A172 (cell line): ENCODE measurements at places on chromosomes 2 and 18. TPM values are rescaled to one million over a fixed set of nuclear protein-coding genes. Genes with fewer than 3 reads are reported as not detected.
A peak's percentile ranks its signal among the peaks of the same experiment; 100 is the strongest.

DNA sequence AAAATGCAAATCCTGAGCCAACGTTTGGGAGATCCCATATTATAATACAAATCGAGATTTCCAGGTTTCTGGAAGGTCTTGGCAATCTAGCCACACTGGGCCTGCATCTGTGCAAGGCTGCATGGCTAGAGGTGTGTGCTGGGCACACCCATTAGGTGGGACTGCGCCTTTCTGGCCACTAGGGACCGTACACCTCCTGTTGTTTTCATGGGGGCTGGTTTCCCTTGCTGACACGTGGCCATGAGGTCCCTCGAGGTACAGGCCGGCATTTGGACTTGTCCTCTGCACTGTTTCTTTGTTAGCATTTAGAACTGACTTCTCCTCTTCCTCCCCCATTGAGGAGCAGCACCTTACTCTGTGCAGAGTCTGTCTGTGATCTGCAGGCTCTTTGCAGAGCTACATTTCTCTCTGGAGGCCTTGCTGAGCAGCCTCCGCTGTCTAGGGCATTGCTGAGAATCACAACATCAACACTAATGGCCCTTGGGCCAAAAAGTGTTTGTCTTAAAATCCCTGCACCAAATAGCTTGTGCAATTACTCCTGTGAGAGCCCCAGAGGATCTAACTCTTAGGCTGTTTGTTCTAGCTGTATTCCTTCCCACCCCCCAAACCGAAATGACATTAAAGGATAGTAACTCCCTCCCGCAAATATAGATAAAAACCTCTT, 131.2 kb downstream of the NEDD4L start:
- no peak for DNase-seq

GRCh38 chr2:7906431-7906830, 775.4 kb upstream of the ID2 start:
- DNase-seq: no peak

- no peak for DNase-seq
Measured at GRCh38 chr2:105361102-105361889, 24.0 kb downstream of the C2orf49 start.

DNA sequence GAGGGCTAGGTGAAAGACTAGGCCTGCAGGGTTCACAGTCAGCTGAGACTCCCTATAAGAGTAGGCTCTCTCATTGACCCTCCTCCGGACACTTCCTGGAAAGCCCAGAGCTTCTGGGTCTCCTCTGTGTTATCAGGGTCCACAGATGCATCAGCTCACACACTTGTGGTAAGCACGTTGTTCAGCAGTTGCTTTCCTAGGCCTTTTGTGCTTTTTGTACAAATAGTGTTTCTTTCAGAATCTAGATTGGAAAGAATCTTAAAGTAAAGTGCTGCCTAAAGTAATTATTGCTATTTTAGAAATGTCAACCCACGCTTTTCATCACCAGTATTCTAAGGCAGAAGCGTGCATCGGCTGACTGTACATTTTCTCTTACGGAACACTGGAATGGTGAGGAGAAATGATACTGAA, 15.5 kb downstream of the SLC9A2 start:
- no peak for DNase-seq

GRCh38 chr2:102391565-102391964, 31.4 kb upstream of the IL18RAP start:
- no peak for DNase-seq

The GAD1 gene
- 9.9 and 15.2 TPM in 2 replicates for total RNA-seq

The PLCD4 gene
- total RNA-seq: 1.3 and 6.9 TPM in 2 replicates

GRCh38 chr2:230589497-230590015, 123.1 kb upstream of the CAB39 start:
- DNase-seq: no peak

The KCNJ3 gene
- total RNA-seq: 0.02 TPM in 1 of 2 replicates, not detected in the other

- DNase-seq: peak; percentile 57
Measured at GRCh38 chr2:233706720-233707119, 6.0 kb upstream of the UGT1A5 start.

The TUBB6 gene
- 464 and 479 TPM in 2 replicates for total RNA-seq

The LYPD6 gene
- total RNA-seq: 22.7 and 40.4 TPM in 2 replicates

GRCh38 chr18:55310044-55310676, 277.8 kb downstream of the TCF4 start:
- DNase-seq: no peak

GRCh38 chr2:69143748-69144360, 130.9 kb downstream of the ANTXR1 start:
- DNase-seq: peak; percentile 67

The TXNDC2 gene
- 0.05 and 0.26 TPM in 2 replicates for total RNA-seq

DNA sequence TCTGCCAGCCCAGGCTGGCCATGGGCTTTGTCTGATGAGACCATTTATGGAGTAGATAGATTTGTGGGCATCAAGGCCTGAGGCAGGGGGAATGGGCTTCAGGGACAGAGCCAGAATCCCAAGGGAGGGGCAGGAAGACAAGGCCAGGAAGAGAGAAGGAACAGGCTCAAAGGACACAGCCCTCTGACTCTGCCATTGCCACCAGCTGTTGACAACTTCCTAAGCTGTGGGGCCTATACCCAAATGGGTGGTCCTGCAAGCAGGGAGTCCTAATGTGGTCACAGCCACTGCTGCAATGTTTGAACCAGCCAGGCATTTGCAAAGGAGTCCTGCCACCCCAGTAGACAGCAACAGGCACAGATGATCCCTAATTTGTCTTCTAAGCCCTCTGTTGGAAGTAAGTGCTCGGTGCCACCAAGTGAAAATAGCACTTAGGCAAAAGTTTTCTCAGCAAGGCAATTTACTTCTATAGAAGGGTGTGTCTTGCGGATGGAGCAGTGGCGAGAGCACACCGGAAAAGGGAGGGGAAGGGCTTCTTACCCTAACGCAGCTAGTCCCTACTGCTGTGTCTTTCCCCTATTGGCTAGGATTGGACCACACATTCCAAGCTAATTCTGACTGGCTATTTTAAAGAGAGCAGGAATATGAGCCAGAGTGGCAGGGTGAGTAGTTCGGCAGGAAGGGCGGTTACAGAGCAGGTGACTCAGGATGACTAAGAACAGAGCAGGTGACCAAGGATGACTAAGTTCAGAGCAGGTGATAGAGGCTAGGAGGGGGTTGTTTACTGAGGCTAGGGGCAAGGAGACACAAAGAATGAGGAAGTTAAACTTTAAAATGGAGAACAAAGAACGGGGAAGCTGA, 47.2 kb downstream of the C1QL2 start:
- peak; percentile 37 for DNase-seq

The ABCG8 gene
- not detected in 2 replicates for total RNA-seq

DNA sequence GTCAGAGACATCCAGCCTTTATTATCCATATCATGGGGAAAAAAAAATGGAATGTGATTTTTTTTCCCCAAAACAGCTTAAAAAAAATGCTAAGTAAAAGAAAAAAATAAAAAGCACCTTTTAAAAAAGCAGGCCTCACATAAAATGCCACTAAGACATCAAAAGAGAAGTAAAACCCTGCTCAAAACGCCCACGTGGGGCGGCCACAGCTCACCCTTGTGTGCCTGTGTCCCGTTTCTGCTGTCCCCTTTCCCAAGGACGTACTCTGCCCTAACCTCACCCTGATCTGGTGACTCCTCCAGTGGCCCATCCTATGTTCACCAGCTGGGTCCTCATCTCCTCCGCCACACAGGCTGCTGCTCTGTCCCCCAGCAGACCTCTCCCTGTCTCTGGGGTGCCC, 125.4 kb downstream of the NEDD4L start:
- no peak for DNase-seq

DNA sequence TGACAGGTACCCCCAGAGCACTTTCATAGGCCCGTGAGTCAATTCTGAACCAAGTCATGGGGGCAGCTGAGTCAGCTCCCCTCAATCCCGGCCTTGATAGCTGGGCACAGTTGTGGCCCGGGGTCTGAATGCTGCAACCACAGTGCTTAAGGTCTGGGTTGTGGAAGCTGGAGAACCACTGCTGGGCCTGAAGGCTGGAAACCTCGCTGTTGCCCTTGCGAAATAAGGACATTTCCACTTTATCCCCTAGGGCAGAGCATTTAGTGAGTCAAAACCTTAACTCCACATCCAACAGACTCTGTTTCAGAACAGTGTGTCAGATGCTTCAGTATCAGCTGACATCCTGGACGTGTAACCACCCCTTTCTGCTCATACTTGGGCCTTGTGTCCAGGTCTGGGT, 58.6 kb downstream of the SP110 start:
- DNase-seq: no peak

DNA sequence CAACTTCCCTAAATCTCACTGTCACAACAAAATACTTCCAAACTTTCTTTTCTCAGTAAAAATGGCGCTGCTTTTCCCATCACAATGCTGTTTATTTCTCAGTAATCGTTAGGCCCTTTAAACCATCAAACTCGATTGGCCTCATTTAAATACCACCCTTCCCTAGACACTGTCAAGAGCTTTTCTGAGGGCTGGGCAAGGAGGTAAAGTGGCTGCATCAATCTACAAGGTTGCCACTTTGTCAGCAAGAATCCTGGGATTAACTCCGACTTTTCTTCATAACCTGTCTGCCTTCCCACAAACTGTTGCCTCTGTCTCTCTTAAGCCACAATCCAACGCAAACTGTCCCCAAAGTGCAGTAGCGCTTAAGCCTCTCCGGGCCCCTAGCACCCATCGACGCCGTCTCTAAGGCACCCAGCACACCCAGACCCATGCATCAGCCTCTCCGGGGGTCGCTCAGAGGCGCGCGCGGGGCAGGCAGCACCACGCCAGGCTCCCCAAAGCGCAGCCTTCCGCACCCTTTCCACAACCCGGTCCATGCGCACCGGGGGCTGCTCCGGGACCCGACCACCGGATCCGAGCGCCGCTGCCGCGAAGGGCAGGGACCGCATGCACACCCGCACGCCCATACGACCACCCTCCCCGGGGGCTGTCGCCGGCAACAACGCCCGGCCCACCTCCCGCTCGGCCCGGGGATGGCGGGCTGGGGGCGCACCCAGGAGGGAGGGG, 683 bp downstream of the MBOAT2 start:
- peak; percentile 26 for DNase-seq

GRCh38 chr2:98637401-98638147, 29.2 kb downstream of the UNC50 start:
- no peak for DNase-seq

DNA sequence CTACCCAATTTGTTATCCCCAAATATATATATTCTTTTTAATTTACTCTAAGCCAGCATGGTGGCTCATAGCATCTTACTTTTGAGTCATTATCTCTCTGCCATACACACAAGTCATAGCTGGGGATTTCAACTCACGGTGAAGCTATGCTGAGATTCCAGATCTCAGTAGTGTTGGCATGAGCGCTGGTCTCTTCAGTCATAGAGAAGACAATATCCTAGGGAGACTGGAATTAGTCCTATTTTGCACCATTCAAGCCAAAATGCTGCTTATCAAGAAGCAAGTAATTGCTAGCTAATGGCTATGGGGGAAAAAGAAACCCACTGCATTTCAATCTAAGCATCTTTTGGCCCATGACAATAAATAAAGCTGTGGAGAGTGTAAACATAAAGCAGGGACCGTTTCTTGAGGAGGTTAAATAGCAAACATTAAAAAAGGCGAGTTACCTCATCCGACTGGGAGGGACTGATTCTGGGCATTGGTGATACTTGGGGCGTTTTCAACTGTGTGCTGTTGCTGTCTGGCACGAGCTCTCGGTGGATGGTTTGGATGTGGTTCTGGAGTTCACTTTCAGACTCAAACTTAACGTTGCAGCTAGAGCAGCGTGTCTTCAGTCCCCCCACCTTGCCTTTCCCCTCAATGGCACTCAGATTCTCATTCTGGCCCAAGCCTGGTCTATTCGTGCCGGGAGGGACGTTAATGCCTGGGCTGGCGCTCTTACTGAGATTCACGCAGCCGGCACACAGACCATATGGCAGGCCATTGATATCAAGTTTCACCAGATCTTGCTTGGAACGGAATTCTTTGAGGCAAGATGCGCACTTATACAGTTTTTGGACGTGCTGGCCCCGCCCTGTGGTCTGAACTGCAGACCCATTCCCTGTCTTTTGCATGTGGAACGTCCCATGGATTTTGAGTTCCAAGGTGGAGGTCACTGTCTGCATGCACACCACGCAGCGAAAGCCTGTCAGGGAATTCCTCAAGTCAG, 127.8 kb downstream of the ZNF521 start:
- DNase-seq: no peak

GRCh38 chr2:98806236-98806697, 75.3 kb upstream of the MGAT4A start:
- peak; percentile 93 for DNase-seq

GRCh38 chr18:38318416-38318815, 752.8 kb upstream of the CELF4 start:
- no peak for DNase-seq

The CELF4 gene
- not detected in 2 replicates for total RNA-seq

The C2orf78 gene
- total RNA-seq: not detected in 2 replicates

- DNase-seq: no peak
Measured at GRCh38 chr2:174124181-174124580, 124.2 kb downstream of the OLA1 start.

The STK36 gene
- 29.5 and 33.0 TPM in 2 replicates for total RNA-seq

The OR6B2 gene
- total RNA-seq: not detected in 2 replicates

- DNase-seq: no peak
Measured at GRCh38 chr2:20001361-20001863, 11.1 kb downstream of the MATN3 start.

The MAL gene
- total RNA-seq: not detected in 2 replicates

GRCh38 chr2:9654452-9655100, 23.8 kb upstream of the YWHAQ start:
- peak; percentile 34 for DNase-seq

DNA sequence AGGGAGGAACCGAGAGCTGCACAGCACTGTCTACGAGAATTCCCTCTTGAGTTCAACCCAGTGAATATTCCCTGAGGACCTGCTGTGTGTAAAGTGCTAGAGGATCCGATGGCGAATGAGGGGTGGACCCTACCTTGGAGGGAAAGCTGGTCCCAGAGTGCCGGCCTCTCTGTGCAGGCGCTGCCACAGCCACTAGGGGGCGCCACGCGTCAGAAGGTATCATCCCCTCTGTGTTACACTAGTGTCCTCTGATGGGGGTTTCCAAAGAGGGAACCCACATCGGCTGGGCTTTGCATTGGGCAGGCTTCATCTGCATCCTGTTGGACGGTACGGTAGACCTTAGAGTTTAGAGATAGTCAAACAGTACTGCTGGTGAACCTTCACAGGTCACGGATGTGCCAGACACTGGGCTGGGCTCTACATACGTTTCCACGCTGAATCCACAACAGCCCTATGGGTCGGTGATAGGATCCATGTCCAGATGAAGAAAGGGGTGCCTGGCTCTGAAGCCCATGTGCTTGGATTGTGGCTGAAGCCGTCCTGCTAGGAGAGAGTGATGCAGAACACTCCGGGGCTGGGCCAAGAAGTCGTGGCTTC, 39.0 kb downstream of the COA5 start:
- peak; percentile 16 for DNase-seq
